ENCODE measurements at places on chromosomes 6 and 20. TPM values are rescaled to one million over a fixed set of nuclear protein-coding genes. Genes with fewer than 3 reads are reported as not detected.

GRCh38 chr20:8855315-8855714 lies 213.6 kb upstream of the PLCB4 start:
- H3K36me3 ChIP-seq, result no peaks in the 10 kb centered on the region
- H3K27me3 ChIP-seq, result no peaks in the 10 kb centered on the region
- H3K4me1 ChIP-seq, result peaks cover 10% of the 10 kb centered on the region
- no peak for DNase-seq

The FERMT1 gene
- total RNA-seq, result 7.2 TPM

GRCh38 chr20:24798930-24799705 lies 150.0 kb upstream of the CST7 start:
- no peak overlapping the region for H3K4me3 ChIP-seq
- DNase-seq, result no peak
- no peaks in the 10 kb centered on the region for H3K36me3 ChIP-seq
- no peaks in the 10 kb centered on the region for H3K27me3 ChIP-seq
- H3K27ac ChIP-seq, result no peak overlapping the region

GRCh38 chr20:62611819-62612218 lies 30.5 kb upstream of the SLCO4A1 start:
- no peak overlapping the region for H3K27ac ChIP-seq
- no peak for DNase-seq
- peaks cover 20% of the 10 kb centered on the region for H3K4me1 ChIP-seq
- no peaks in the 10 kb centered on the region for H3K36me3 ChIP-seq
- H3K4me3 ChIP-seq, result no peak overlapping the region

- no peak for DNase-seq
- no peak overlapping the region for H3K4me3 ChIP-seq
- no peak overlapping the region for H3K27ac ChIP-seq
- no peaks in the 10 kb centered on the region for H3K27me3 ChIP-seq
- H3K4me1 ChIP-seq, result no peaks in the 10 kb centered on the region
Measured at GRCh38 chr20:8812817-8813216, 256.1 kb upstream of the PLCB4 start.

DNA sequence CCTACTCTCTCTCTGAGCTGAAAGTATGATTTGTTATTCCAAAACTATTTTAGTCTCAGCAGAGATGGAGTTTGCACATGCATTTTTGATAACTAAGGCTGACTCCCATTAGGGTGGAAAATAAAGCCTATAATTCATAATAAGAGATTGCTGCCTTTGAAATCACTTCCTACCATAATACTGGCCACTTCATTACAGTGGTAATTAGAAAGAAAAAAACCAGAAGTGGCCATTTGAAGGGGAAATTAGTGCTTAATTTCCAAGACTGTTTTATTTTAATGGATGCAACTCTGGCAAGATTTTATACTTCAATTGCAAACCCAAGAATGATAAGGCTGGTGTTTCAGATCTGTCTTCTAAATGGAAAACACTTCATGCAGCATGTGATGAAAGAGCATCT lies 43.4 kb downstream of the SLC35B3 start:
- H3K27ac ChIP-seq, result no peak overlapping the region
- DNase-seq, result no peak
- H3K36me3 ChIP-seq, result no peaks in the 10 kb centered on the region
- H3K27me3 ChIP-seq, result no peaks in the 10 kb centered on the region
- no peak overlapping the region for H3K4me3 ChIP-seq

- no peak for DNase-seq
- H3K27ac ChIP-seq, result no peak overlapping the region
- no peak overlapping the region for H3K4me3 ChIP-seq
- no peaks in the 10 kb centered on the region for H3K27me3 ChIP-seq
Measured at GRCh38 chr6:80991316-80991715, 761.2 kb downstream of the TENT5A start.

The SLC26A8 gene
- not detected for total RNA-seq

DNA sequence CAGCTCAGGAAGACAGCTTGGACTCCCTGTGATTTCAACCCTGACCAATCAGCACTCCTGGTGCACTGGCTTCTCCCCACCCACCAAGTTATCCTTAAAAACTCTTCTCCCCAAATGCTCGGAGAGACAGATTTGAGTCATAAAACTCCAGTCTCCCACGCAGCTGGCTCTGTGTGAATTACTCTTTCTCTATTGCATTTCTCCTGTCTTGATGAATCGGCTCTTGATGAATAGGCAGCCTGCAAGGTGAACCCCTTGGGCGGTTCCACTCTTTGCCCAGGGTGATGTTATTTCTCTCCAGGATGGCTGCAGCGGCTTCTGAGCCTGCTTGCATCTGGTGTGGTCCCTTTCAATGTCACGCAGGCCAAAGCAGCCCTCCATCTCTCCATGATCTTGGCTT lies 12.4 kb downstream of the SLC52A3 start:
- no peak for DNase-seq
- H3K4me3 ChIP-seq, result no peak overlapping the region
- H3K27me3 ChIP-seq, result peaks cover 31% of the 10 kb centered on the region
- H3K27ac ChIP-seq, result no peak overlapping the region
- no peaks in the 10 kb centered on the region for H3K36me3 ChIP-seq

DNA sequence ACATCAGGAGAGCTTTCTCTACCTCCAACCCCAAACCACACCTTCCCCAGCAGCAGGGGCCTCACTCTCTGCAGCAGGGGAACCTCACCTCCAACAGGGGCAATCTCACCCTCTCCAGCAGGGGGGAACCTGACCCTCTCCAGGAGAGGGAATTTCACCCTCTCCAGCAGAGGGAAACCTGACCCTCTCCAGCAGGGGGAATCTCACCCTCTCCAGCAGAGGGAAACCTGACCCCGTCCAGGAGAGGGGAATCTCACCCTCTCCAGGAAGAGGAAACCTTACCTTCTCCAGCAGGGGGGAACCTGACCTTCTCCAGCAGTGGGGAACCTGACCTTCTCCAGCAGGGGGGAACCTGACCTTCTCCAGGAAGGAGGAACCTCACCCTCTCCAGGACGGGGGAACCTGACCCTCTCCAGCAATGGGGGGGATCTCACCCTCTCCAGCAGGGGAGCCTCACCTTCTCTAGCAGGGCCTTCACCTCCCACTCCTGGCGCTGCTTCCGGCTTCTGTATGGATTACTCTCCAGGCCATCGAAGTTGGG lies 3.1 kb downstream of the B3GALT4 start:
- DNase-seq, result no peak
- H3K4me3 ChIP-seq, result no peak overlapping the region
- H3K36me3 ChIP-seq, result no peaks in the 10 kb centered on the region

The TSHZ2 gene
- total RNA-seq, result 7.6 TPM

The NOX3 gene
- total RNA-seq, result not detected

DNA sequence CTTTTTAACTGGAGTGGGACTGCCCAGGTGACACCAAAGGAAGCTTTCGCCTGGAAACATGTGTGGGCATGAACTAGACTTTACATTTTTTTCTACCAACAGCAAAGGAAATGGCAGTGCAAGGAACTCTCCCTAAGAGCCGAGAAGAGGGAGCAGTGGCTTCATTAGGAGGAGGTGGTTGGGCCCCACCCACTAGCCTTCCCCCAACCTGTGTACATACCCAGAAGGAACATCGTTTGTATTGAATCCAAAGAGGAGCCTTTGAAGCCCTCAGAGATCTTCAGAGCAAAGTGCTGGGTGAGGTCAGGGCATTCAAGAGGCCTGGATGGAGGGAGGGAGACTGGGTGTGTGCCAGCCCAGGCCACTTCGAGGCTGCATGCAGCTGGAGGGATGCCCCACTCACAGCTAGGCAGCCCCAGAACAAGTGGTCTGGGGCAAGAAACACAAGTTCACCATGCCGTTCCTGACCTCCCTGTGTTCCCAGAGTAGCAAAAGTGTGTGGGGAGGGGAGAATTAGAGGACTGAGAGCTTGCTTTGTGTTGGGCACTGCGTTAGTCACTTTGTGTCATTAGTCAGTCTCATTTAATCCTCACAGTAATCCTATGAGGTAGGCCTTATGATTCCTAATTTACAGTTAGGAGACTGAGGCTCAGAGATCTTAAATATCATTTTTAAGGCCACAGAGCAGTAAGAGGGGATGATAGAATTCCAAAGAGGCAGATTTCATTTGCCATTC lies 191.6 kb upstream of the SUPT3H start:
- no peak overlapping the region for H3K4me3 ChIP-seq
- no peaks in the 10 kb centered on the region for H3K27me3 ChIP-seq
- no peak overlapping the region for H3K27ac ChIP-seq
- DNase-seq, result peak; percentile 47

The CST5 gene
- total RNA-seq, result 3.3 TPM

DNA sequence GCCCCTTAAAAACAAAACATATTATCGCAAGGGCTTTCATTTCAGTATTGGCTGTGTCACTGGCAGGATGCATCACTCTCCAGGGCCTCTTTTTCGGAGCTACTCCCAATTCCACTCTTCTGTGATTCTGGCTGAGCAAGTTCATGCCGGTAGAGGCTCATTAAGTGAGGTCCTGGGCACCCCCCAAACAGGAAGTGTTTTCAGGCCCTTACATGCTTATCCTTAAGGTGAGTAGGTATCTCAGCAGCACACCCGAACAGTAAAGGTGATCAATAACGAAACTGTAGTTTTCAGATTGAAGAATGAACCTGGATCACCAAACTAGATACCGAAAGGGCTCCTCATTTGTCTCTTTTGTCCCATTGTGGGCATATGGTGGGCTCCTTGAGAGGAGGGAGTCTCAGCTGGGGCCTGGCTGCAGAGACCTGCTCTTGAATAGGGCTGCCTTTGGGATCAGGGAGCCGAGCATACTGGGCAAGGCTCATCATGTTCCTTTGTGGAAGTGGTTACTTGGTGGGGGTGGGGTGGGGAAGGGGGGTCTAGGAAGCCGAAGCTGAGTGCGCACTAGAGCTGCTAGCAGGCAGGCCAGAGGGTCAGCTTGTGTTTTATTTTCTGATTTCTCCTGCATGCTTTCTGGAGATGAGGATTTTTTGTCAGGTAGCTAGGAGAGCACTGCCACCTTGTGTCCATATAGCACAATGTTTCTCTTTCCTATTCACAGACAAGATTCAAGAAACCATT lies 65.2 kb downstream of the CDS2 start:
- no peaks in the 10 kb centered on the region for H3K27me3 ChIP-seq
- no peak for DNase-seq
- peaks cover 5% of the 10 kb centered on the region for H3K4me1 ChIP-seq
- peaks cover 72% of the 10 kb centered on the region for H3K36me3 ChIP-seq

DNA sequence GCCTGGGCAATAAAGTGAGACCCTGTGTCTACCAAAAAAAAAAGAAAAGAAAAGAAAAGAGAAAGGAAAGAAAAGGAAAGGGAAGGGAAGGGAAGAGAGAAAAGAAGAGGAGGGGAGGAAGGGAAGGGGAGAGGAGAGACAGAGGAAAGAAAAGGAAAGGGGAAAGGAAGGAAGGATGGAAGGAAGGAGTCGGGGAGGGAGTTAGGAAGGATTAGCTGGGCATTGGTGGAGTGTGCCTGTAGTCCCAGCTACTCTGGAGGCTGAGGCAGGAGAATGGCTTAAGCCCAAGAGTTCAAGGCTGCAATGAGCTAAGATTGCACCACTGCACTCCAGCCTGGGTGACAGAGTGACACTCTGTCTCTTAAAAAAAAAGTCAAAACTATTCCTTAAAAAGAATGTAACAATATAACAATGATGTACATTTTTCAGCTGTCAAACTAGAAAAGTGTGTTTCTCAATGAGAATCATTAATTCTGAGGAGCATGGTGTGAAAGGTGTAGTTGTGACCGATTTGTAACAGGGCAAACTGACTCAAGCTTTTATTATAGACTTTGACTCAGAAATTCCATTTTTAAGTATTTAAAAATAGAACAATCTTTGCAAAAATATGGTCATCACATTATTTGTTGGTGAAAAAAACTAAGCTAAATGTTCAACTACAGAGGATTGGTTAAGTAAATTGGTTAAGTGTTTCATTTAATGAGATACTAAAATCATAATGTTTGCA lies 14.7 kb downstream of the SNRPB start:
- DNase-seq, result no peak
- H3K27me3 ChIP-seq, result no peaks in the 10 kb centered on the region
- peaks cover 27% of the 10 kb centered on the region for H3K36me3 ChIP-seq
- H3K4me1 ChIP-seq, result no peaks in the 10 kb centered on the region
- H3K4me3 ChIP-seq, result no peak overlapping the region

GRCh38 chr6:156695742-156696141 lies 81.4 kb upstream of the ARID1B start:
- no peak overlapping the region for H3K4me3 ChIP-seq
- DNase-seq, result no peak
- H3K36me3 ChIP-seq, result no peaks in the 10 kb centered on the region
- no peaks in the 10 kb centered on the region for H3K27me3 ChIP-seq
- H3K4me1 ChIP-seq, result no peaks in the 10 kb centered on the region

The CTAGE9 gene
- not detected for total RNA-seq

DNA sequence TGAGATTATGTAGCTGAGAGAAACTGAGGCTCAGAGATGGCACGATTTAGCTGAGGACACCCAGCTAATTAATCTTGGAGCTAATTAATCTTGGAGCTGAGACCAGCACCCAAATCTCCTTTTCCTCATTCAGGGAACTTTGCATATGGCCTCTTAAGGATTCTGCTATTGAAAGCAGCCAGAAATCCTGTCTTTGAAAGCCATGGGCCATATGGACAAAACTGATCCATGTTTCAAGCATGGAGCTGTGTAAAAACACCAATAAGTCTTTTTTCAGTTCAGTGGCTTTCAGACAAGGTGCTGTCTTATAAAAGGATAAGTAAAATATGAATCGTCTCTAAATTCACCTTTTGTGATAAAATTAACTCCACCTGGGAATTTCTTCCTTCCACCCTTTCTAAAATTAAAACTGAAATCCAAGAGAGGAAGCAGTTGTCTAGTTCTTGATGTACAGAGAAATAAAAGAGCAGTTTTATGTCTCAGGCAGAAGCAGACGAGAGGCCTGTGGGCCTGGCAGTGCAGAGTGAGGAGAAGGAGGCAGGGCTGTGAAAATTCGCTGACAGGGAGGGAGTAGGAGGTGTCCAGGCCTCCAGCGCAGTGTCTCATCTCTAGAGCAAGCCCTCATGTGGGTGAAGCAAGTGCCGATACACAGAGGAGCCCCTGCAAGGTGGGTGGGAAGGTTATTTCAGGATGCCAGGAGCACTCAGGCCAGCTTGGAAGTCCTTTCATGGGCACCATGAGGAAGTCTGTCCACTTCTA lies 266.9 kb downstream of the UST start:
- no peaks in the 10 kb centered on the region for H3K36me3 ChIP-seq
- H3K27me3 ChIP-seq, result no peaks in the 10 kb centered on the region
- no peak overlapping the region for H3K4me3 ChIP-seq
- no peak for DNase-seq

The ABT1 gene
- total RNA-seq, result 13.5 TPM

GRCh38 chr6:165571068-165571682 lies 91.9 kb downstream of the PDE10A start:
- H3K27ac ChIP-seq, result no peak overlapping the region
- H3K4me3 ChIP-seq, result no peak overlapping the region
- no peaks in the 10 kb centered on the region for H3K27me3 ChIP-seq
- DNase-seq, result no peak
- H3K36me3 ChIP-seq, result no peaks in the 10 kb centered on the region

DNA sequence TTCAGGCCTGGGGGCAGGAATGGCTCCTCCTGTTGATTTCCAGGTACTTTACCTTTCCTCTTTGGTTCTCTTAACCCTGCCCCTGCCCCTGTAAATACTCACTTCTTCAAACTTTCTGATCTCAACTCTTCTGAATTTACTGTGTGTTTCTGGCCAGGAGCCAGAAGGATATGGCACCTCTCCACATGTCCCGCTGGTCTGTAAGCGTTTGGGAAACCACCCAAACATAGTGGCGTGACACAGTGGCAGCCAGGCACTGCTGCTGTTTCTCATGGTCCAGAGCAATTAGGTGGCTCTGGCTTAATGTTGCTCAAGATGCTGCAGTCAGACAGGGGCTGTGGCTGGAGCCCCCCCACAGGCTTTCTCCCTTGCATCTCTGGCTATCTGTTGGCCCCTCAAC lies 374.5 kb downstream of the RNGTT start:
- H3K4me3 ChIP-seq, result no peak overlapping the region
- H3K36me3 ChIP-seq, result no peaks in the 10 kb centered on the region
- H3K27me3 ChIP-seq, result peaks cover 3% of the 10 kb centered on the region
- no peak for DNase-seq
- H3K4me1 ChIP-seq, result no peaks in the 10 kb centered on the region
- no peak overlapping the region for H3K27ac ChIP-seq

The PRPH2 gene
- total RNA-seq, result 1.7 TPM
